Skin of body (tissue), 3 donors: ENCODE measurements at places on chromosomes 12 and 14. TPM values are rescaled to one million over a fixed set of nuclear protein-coding genes. Genes with fewer than 3 reads are reported as not detected.
A peak's percentile ranks its signal among the peaks of the same experiment; 100 is the strongest.

Gene RNASE7
- total RNA-seq: 0.79 TPM

Gene KRT83
- total RNA-seq: 18.8 TPM

GRCh38 chr14:100639280-100639679, 52.1 kb upstream of the BEGAIN start:
- no peak for DNase-seq

DNA sequence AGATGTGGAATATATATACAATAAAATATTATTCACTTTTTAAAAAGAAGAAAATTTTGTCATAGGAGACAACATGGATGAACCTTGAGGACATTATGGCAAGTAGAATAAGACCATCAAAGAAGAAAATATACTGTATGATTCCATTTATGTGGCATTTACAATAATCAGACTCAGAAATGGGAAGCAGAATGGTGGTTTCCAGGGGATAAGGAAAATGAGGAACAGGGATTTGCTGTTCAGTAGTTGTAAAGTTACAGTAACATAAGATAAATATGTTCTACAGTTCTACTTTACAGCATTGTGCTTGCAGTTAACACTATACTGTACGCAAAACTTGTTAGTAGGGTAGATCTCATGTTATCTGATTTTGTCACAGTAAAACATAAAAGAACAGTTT, 1271.0 kb downstream of the LRFN5 start:
- no peak for DNase-seq

- DNase-seq: no peak
These were observed 718 bp upstream of the JDP2 start for GRCh38 chr14:75427126-75427481.

GRCh38 chr12:22051114-22051698, 5.2 kb downstream of the CMAS start:
- no peak for DNase-seq

DNA sequence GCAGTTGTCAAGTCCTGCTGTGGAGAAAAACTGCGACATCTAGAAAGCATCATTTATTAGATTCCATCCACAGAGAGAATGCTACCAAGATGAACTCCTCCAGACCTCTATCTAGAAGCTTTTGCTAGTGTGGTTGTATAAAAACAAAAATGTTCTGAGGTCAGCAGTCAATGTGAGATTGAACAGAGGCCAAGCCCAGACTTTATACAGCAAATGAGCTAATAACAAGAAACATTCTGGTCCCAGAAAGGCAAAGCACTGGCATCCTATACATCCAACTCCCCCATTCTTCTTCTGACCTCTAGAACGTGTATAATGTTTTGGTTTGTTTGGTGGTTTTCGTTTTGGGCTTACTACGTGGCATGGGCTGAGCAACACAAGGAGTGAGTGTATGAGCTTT, 26.7 kb upstream of the RIN3 start:
- no peak for DNase-seq

DNA sequence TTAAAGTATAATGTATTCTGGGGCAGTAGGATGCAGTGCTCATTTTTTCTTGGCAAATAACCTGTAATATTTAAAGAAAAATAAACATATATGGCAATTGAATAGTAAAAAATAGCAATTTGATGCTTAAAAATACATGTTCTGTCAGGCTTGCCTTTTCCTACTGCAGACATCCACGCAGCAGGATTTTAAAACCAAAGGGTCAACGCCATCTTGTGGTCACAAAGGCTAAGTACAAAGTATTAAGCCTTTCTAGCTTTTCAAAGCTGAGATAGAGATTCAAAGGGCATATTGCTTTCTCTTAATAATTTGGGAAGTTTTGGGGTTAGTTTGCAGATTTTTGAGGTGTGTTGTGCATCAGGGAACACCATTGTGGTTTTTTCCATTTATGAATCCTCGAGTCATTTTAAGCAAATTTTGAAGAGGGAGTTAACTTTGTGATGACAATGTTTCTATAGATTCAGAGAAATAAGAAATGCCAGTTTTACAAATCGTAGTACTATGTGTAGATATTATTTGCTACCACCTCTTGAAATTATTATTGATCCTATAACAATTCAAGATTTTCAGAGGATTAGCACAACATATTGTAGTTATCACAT, 4.7 kb upstream of the CCER1 start:
- DNase-seq: peak; percentile 74
